Choroid plexus epithelial cell (primary cell): ENCODE measurements at places on chromosomes 5 and 9.

GRCh38 chr5:32315221-32316014 lies 2.7 kb upstream of the MTMR12 start:
- DNase-seq: no peak

GRCh38 chr9:94829380-94830070 lies 103.0 kb downstream of the AOPEP start:
- no peak for DNase-seq

DNA sequence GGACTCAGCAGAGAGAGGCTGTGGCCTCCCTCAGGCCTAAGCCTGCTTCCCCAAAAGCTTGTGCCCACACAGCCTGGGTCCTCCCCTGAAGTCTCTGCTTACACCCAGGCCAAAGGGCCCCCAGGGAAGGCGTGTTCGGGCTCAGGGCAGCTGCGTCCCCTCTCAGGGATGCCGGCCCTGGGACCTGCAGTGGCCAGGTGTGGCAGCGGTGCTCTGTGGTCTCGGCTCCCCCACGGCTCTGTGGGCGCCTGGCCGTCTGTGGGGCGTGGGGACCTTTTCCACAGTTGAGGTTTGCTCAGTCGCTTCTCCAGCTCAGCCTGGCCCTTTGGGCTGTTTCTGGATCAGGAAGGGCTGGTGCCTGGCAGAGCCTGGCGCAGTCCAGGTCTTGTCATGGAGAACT lies 75.9 kb downstream of the RXRA start:
- DNase-seq: no peak

DNA sequence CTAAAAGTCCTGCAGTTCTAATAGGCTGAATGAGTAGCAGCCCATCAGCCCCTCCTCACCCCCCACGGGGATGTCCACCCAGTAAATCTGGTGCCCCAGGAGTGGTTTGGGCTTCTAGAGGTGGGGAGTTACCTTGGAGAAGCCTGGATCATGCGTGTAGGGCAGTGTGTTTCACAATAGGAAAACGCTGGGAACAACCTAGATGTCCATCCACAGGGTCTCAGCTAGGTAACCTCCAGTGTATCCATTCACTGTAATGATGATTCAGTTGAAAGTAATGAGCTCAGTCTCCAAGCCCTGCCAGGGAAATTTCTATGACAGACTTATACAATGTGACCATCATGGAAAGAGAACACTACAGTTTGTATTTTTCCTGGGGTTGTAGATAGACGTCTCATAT lies 51.8 kb downstream of the NDST1 start:
- peak; percentile 57 for DNase-seq

DNA sequence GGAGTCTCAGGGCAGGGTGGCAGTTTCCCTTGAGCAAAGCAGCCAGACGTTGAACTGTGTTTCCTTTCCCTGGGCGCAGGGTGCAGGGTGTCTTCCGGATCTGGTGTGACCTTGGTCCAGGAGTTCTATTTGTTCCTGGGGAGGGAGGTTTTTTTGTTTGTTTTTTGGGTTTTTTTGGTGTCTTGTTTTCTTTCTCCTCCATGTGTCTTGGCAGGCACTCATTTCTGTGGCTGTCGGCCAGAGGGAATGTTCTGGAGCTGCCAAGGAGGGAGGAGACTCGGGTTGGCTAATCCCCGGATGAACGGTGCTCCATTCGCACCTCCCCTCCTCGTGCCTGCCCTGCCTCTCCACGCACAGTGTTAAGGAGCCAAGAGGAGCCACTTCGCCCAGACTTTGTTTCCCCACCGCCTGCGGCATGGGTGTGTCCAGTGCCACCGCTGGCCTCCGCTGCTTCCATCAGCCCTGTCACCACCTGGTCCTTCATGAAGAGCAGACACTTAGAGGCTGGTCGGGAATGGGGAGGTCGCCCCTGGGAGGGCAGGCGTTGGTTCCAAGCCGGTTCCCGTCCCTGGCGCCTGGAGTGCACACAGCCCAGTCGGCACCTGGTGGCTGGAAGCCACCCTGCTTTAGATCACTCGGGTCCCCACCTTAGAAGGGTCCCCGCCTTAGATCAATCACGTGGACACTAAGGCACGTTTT lies 3.5 kb upstream of the PHYHD1 start:
- peak; percentile 87 for DNase-seq
